Stimulated activated CD8-positive, alpha-beta memory T cell treated with anti-CD3 and anti-CD28 coated beads, Interleukin-15, amount 100 ng/mL, for 1 hour (primary cell): ENCODE measurements at places on chromosomes 3 and 15.

- no peak for DNase-seq
Observed at GRCh38 chr3:48314542-48314941, 18.9 kb downstream of the SPINK8 start.

- DNase-seq, result no peak
Observed at GRCh38 chr3:186642014-186642413, 1.8 kb downstream of the FETUB start.

DNA sequence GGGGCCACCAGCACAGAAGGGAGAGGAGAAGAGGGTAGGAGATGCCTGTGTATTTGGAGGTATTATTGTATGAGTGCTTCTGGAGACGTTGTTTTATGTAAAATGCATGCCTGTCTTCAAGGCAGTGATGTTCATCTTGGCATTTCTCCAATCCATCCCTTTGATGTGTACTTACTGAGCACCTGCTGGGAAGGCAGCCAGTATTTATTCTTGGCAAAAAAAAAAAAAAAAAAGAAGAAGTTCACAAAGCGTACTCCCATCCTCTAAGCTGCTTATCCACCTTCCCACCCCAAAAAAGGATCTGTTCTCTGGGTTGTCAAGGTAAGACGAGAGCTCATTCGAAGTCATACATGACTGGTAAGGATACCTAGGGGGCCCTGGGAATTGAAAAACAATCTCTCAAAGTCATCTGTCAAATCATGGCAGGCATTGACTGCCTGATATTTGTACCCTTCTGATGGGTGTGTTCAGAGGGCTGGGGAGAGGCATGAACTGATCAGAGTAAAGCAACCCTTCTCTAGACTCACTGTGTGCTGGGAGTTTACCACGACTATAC is 30.0 kb upstream of the SLC6A1 start:
- DNase-seq, result no peak

DNA sequence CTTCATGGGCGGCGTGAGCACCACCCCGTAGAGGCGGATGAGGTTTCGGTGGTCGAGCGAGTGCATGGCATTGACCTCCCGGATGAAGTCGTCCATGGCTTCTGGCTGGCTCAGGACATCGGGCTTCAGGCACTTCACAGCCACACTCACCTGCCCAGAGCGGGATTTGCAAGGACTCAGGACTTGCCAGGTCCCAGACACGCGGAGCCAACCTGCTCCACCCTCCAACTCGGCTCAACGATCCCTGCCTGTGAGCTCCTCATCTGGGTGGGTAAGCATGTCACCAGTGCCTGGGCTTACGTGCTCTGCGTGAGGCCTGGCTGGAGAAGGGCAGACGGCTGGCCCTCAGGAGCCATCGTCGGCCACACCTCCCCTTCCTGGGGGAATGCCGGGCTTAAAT is 25.2 kb downstream of the TNK2 start:
- no peak for DNase-seq

DNA sequence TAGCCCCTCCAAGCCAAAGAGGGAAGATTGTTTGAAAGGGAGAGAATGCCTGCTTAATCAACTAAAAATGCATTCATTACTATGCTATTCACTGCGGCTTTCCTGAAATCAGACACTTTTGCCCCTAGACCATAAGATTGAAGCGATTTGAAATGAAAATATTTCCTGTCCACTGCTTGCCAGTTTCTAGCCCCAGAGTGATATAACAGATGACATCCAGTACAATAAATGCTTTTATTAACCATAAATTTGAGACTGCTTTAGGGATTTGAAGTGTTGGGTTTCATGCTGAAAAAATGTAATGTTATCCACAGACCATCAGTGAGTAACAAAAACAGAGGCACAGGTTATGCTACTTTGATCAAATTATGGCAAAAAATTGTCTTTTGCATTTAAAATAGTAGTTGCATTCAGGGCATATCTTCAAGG is 14.1 kb downstream of the IL17RD start:
- DNase-seq, result no peak

DNA sequence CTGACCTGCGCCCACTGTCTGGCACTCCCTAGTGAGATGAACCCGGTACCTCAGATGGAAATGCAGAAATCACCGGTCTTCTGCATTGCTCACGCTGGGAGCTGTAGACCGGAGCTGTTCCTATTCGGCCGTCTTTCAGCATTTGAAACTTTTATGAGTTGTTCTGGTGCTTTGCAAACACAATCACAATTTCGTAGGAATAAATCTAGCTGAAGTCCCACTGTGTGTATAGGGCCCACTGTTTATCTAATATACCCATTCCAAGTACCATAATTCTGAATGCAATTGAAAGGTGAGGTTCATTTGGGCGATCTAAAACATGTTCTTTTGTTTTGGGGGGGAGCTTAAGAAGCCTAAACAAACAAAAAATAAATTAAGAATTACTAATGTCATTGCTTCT is 572.1 kb downstream of the FGF12 start:
- no peak for DNase-seq

DNA sequence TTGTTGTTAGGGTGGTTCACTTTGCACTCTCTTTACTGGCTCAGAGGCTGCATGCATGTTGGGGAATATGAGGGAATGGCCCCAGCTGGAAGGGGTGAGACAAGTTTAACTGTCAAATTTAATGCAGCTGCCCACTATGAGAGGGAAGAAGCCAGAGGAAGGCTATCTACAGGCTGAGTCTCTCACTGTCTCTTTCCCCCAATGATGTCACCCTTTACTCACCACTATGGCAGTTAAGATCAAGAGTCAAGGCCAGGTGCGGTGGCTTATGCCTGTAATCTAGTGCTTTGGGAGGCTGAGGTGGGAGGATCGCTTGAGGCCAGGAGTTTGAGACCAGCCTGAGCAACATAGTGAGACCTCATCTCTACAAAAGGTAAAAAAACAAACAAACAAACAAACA is 12.2 kb upstream of the RBMS3 start:
- no peak for DNase-seq

DNA sequence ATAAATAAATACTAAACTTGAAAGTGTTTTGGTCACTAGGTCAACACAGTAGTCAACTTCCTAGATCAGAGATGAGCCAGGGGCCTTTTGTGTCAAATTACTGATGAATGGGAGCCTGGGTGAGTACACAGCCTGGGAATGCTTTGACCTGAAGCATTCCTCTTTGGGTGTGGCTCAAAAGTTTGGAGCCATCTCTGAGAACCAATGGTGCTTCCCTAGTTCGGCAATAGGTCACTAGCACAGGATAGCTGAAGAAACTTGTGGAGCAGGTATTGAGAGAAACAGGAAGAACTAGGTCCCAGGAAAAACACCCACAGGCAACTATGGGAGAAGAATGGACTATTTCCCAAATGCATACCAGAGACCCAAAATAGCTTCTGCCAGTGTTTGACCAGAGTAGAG is 56.6 kb upstream of the PLXND1 start:
- DNase-seq, result no peak

DNA sequence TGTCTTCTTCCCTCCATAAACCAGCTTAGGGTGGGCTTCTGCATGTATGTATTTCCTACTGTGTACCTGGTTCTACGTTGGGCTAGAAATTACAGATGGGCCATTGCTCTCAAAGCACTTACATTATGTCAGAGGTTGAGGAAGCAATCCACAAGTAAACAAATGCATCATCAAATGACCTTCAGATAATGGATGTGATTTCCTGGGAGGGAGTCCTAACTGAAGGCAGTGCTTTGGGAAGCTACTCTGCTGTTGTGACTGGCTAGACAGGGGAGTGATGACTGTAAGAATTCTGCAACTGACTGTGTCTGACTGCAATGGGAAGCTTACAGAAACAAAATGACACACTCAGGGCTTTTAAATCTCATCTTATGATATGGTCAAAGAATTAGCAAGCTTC is 71.0 kb upstream of the PRR23E start:
- DNase-seq, result no peak

DNA sequence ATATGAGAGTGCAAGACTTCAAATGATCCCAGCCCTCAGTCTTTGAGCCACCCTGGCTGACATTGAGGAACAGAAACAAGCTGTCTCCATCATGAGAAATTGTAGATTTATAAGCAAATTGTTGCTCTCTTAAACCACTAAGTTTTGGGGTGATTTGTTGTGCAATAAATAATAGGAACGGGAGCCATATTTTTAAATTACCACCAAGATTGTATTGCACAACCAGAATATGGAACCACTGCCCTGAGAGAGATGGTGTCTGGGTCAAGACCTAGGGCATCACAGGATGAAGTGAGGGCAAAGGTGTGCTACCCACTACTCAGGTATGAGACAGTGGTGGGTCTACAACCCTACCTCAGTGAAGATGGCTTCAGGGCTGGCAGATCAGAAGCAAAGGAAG is 2.3 kb upstream of the CFAP92 start:
- DNase-seq, result no peak

- DNase-seq, result no peak
Observed at GRCh38 chr3:54832876-54833275, 95.0 kb downstream of the LRTM1 start.

- no peak for DNase-seq
Observed at GRCh38 chr3:124429129-124429815, 301.0 kb upstream of the UMPS start.

DNA sequence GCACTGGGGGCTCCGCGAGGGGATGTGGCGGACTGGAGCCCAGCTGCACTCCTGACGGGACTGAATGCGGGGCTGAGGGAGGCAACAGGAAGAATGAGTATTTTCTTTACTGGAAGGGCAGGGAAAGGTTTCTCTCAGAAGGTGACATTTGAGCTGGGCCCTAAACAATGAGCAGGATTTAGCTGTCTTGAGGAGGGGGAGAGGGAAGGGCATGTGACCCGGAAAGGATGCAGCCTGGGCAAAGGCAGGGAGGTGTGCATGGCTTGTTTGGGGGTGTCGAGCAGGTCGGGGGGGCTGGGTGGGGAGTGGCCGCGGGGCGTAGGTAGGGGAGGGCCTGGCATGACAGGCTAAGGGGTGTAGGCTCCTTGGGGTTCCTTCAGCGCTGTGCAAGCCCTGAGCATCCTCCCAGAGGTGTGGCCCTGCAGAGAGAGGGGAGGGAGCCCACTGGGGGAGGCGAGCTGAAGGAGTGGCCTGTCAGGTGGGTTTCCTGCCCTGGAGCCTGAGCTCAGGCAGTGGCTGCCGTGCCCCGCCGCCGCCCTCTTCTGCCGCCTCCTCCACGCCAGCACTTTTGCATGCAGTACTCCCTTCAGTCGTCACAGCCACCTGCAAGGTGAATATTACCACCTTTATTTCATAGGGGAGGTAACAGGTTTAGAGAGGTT is 17.2 kb upstream of the ANKDD1A start:
- peak; percentile 54 for DNase-seq

GRCh38 chr15:33107950-33108349 is 86.6 kb downstream of the FMN1 start:
- DNase-seq, result no peak

DNA sequence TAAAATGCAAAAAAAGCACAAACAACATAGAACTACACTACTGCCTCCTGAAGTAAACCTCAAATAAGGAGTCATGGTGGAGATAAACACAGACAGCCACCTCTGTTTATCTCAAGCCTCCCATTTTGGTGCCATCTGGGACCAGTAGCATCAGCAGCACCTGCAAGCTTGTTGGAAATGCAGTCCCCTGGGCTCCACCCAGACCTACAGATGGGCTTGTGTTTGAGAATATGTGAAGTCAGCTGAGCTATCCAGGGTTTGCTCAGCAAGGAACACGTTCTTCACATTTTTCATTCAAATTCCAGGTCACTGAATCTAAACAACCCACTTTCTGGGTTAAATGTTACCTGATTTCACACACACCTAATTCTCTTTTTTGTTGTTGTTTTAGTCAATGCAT is 45.5 kb downstream of the RASGRF1 start:
- no peak for DNase-seq

- DNase-seq, result no peak
Observed at GRCh38 chr3:194866236-194866635, 180.6 kb downstream of the FAM43A start.
